ENCODE measurements at places on chromosomes 2 and 18.

- no peak for DNase-seq
These were observed 96.7 kb downstream of the CCDC148 start for GRCh38 chr2:158359846-158360245.

DNA sequence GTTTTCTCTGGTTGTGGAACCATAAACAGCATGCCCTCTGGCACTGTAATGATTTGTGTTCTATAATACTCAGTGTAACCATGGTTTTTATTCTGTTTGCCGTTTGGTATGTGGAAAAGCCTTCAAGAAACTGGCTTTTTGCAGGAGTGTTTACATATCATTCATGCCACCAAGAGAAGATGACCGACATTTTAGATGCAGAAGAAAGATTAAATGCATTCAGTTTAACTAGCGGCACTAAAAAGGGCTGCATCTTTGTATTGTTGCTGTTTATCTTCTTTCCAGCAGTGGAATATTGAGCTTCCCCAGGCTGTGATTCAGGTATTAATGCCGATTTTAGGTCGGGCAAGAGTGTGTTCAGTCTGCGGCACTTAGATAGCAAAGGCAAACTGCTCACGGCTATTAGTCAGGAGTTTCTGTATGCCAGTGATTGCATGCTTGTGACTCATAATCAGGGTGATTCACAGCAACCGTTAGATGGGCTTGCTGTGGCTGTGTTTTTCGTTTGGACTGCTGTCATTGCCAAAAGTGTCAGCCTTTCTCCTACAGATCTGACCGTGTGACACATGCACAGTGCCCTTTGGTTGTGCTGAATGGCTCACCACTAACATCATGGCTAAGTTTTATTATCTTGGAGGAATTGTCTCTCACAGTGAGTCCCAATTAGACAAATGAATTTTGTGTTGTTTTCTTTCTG lies 479.7 kb downstream of the PARD3B start:
- DNase-seq, result no peak

DNA sequence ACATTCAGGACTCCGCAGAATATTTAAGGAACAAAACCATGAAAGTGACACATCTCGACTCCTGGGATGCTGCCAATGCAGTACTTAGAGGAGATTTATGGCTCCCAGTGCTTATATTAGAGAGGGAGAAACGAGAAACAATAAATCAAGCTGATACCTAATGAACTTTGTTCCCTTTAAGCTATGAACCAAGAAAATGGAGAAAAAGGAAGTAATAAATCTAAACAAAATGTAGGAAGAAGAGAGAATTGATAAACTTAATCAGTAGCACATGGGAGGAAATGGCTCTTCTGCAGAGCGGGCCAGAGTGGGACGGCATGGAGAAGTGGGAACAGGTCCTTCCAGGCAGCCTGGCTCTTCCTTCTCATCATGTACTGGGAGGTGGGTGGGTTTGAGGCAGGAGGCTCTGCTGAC lies 42.7 kb downstream of the NPPC start:
- no peak for DNase-seq

GRCh38 chr18:78730546-78730945 lies 249.1 kb upstream of the SALL3 start:
- DNase-seq, result peak; percentile 3

GRCh38 chr18:28584731-28585130 lies 407.8 kb upstream of the CDH2 start:
- DNase-seq, result no peak

- DNase-seq, result no peak
These were observed 703.3 kb downstream of the NRXN1 start for GRCh38 chr2:50328680-50329079.

- no peak for DNase-seq
These were observed 1465.5 kb downstream of the SUCLG1 start for GRCh38 chr2:82993609-82994008.

- no peak for DNase-seq
These were observed 1539.2 kb upstream of the PIK3C3 start for GRCh38 chr18:40415821-40416220.

GRCh38 chr2:172962824-172963223 lies 112.8 kb upstream of the MAP3K20 start:
- DNase-seq, result no peak

DNA sequence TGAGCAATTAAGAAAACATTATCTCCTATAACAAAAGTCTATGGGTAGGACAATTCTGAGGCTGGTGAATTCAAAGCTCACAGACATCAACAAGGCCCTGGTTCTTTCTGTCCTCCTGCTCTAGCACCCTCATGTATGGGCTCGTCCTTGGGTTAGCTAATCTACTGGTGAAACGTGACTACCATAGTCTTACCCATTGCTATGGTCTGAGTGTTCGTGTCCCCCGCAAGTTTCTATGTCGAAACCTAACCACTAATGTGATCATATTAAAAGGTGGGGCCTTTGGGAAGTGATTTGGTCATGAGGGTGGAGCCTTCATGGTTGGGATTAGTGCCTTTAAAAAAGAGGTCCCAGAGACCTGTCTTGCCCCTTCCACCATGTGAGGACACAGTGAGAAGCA lies 564.7 kb downstream of the TNS1 start:
- no peak for DNase-seq

GRCh38 chr18:50839996-50840395 lies 20.2 kb upstream of the MRO start:
- DNase-seq, result no peak

- no peak for DNase-seq
These were observed 22.5 kb upstream of the SIGLEC15 start for GRCh38 chr18:45802814-45803492.

DNA sequence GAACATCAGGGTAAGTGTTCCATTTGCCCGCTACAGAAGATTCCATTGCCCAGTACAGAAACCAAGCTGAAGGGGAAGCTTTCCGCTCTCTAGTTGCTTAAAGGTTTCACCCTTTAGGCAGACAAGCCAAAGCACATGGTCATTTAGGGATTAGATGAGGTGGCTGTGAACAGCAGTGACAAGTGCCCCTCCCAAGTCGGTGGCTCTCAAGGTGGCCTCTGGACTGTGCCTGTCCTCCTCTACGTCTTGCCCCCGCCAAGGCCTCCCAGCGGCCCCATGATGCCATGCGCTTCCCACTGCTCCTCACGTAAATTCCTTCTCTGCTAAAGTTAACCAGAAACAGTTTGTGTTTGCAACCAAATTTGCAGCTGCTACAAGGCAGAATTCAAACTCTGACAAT lies 24.2 kb upstream of the PTPN4 start:
- DNase-seq, result peak; percentile 44

GRCh38 chr2:168971261-168971660 lies 59.9 kb downstream of the ABCB11 start:
- DNase-seq, result no peak

DNA sequence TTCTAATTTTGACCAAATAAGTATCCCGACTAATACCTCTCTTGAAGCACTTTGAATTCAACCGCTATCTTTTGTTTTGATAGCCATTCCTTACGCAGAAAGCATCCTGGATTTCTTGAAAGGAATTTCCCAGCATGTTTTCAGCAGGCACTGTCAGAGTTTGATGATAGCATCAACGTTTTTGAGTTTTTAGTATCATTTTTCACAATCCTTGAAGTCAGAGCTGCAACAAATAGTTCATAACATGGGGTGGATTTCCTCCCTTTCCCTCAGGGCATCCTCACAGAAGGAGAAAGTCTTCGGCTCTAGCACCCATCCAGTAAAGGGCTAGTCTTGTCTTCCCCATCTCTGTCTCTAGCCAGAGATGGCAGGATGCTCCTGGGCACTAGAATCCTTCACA lies 46.2 kb downstream of the ANKRD44 start:
- no peak for DNase-seq

DNA sequence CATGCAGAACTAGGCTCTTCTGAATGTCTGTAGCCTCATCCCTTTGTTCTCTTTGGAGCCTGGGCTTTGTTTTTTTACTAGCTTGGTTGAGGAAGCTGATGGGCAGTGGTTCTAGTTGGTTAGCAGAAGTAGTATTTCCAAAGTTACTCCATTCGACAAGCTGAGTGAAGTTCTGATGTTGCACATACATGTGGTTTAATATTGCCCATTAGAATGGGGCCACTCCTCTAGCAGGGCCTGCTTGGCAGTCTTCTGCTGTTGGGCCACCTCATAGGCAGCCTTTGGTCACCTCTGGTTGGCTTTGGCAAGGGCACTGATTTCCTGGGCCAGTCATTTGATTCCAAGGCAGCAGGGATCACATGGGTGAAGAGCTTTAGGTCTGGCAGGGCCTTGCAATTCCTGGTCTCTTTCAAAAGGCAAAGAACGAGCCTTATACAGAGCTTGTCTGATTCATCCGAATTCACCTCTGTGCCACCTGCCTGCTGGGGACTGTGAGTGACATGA lies 2.5 kb downstream of the RPIA start:
- no peak for DNase-seq

DNA sequence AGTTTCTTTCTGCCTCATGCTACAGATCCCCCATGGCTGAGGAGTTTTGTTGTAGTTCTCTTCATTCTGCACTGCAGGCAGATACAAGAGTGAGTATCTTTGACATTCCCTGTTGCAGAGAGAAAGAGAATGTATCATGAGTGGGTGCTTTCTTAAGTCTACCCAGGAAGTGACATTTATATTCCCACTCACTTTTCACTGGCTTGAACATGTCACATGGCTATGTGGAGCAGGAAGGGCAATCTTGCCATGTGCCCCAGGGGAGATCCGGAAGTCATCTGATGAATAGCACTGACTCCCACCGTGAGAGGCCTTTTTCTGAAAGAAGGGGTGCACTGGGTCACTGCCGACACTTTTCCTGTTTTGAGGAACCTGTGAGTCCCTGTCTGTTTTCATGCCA lies 66.4 kb upstream of the BOD1L2 start:
- no peak for DNase-seq

DNA sequence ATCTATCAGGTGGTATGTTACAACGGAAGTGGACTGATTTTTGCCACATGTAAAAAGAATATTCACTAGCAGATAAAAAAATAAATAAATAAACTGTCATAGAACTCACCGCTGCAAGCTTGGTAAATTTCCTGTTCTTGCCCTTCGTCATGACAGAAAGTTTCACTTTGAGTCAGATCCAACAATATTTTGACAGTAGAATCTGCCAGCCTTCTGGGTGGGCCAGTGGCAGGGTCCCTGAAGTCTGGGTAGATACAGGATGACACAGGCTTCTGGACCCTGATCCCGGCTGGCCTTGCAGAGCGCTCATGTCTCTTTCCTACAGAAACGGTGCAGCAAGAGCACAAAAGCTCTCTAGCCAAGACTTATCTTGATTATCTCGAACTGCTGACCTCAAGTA lies 97.8 kb upstream of the PMAIP1 start:
- DNase-seq, result no peak

All from WERI-Rb-1 (cell line).